ENCODE measurements at places on chromosomes 5 and 9.
A peak's percentile ranks its signal among the peaks of the same experiment; 100 is the strongest.

- DNase-seq: no peak
These were observed 91.5 kb downstream of the TLE4 start for GRCh38 chr9:79663300-79663699.

DNA sequence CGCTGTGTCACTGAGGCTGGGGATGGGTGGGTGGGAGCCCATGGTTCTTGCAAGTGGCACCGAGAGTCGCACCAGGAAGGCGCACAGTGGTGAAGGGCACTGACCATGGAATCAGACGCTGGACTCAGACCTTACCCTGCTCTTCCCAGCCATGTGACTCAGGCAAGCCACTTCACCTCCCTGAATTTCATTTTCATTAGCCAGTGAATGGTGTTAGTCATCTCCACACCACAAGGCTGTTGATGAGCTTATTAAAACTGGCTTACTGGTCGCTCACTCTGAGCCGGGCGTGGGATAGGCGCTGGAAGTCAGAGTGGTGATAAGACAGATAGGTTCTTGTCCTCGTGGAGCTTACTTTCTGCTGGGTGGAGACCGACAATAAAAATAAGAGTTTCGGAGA lies 25.1 kb downstream of the FGF18 start:
- DNase-seq: no peak

DNA sequence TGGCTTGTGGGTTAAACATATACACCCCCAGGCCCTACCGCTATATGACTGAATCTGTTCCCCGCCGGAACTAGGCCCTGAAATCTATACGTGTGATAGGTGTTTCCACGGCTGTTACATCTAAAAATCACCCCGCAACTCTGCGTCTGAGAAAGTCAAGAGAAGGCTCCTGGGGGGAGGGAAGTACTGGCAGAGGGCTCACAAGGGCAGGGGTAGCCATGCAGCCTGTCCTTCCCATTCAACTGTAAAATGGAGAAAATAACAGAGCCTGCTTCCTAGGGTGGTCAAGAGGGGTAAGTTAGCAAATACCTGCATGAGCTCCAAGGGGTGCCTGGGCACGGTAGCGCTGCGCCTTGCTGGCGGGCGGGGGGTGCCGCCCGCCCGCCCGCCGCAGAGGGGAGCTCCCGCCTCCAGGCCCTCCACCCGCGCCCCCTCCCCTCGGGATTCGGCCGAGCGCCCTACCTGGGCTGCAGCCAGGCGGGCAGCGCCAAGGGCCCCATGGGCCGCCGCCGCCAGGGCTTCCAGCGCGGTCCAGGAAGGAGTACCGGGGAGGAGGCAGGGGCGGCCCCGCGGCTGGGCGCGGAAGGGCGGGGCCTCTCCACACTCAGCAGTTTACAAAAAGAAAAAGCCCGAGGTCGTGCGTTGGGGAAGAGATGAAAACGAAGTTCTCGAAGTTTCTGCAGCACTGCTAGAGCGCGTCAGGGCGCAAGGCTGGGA lies at the start of gene HACD4:
HACD4 (minus strand) TSS at position 550 of the 717 bp plus-strand sequence; CDS start at position 500, 50 bp downstream.
- peak; percentile 87 for DNase-seq

GRCh38 chr9:129146441-129146941 lies 31.6 kb downstream of the IER5L start:
- DNase-seq: no peak

DNA sequence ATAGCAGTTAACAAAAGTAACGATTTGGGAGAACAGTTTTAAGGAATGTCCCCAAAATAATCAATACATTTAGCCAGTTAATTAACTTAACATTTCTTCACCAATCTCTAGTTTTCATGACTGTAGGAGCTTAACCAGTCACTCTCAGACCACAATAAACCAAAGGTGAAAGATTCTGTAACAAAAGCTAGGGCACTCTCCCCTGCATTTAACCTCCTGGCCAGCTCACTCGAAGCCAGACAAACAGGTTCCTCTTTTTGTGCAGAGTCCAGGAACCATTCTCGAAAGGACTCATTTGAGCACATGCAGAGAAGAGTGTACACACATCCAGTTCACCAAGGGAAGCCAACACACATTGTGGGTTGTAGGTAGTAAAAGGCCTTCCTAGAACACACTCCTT lies 6.5 kb downstream of the IL7R start:
- no peak for DNase-seq

DNA sequence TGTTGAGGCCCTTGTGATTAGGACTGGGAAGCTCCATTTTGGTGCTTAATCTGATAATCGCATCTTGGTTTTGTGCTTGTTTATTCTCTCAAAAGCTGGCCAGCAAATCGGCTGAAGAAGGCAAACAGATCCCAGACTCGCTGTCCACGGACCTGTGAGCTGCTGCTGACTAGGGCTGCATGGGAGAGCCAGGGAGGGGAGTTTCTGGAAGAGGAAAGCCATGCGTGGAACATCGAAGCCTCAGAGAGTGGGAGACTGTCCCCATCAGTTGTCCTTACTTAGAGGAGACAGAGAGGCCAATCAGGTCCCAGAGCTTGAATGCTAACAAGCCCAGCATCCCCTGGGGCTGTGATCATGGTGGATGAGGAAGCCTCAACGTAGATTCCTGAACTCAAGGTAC lies 23.0 kb upstream of the FOXI1 start:
- no peak for DNase-seq

DNA sequence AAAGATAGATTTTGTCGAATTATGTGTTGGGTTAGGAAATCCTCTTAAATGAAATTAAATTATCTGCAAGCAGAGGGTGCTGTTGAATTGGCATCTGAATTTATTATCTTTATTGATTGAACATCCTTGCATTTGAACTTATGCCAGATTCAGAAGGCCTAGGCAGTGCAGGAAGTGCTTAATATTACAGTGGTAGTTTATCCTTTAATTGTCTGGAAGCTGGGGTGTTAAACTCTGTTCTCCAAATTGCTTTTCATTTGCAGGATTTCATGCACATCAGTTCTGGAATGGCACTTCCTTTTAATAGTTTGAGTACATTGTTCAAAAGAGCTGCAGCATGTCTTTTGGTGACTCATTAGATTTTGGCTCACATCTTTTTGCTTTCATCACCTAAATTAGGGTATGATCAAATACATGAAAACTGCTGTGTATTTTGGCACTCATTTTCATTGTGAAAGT lies 186.3 kb downstream of the KDM4C start:
- no peak for DNase-seq

DNA sequence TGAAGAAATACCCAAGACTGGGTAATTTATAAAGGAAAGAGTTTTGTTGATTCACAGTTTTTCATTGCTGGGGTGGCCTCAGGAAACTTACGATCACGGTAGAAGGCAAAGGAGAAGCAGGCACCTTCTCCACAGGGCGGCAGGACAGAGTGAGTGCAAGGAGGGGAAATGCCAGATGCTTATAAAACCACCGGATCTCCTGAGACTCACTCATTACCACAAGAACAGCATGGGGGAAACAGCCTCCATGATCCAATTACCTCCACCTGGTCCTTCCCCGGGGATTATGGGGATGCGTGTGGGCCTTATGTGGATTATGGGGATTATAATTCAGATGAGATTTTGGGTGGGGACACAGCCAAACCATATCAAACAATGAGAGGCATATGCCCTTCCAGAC lies 18.5 kb upstream of the RORB start:
- no peak for DNase-seq

GRCh38 chr5:160390787-160391696 lies 8.8 kb downstream of the FAM200C start:
- no peak for DNase-seq

GRCh38 chr9:138114501-138115245 lies 237.1 kb downstream of the CACNA1B start:
- no peak for DNase-seq

GRCh38 chr5:78841767-78842166 lies 143.3 kb downstream of the ARSB start:
- DNase-seq: no peak

GRCh38 chr9:117679416-117679815 lies 24.8 kb upstream of the TLR4 start:
- DNase-seq: no peak

GRCh38 chr5:159240301-159240870 lies 22.7 kb upstream of the UBLCP1 start:
- no peak for DNase-seq

DNA sequence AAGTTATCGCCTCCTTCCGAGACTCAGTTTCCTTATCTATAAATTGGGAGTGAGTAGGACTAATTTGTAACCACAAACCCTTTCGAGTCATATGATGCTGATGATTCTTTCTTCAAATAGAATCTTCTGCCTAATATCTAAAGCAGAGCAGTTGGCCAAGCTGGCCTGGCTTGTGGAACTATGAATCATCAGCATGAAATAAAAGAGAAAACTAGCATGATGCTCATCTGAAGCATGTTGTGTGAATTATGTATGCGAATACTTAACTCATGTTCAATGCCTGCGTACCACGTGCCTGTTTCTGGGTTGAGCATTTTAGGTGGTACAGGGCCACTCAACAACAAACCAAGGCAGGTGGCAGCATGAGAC lies 15.0 kb upstream of the ORM1 start:
- no peak for DNase-seq

DNA sequence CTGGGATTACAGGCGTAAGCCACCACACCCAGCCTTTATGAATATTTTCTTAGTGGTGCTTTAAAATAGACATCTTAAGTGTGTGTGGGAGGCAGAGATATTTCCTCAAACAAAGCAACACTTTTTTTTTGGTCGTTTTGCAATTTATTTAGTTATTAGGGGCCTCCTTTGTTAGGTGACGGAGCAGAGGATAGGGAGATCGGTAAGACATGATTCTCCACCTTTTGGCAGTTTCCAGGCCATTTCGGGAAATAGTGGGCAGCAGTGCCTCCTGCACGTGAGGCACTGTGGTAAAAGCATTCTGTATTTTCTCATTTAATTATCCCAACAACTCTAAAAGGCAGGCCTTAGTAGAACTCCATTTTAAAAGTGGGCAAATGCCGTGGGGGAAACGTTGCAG lies 1.9 kb downstream of the OCLN start:
- no peak for DNase-seq

DNA sequence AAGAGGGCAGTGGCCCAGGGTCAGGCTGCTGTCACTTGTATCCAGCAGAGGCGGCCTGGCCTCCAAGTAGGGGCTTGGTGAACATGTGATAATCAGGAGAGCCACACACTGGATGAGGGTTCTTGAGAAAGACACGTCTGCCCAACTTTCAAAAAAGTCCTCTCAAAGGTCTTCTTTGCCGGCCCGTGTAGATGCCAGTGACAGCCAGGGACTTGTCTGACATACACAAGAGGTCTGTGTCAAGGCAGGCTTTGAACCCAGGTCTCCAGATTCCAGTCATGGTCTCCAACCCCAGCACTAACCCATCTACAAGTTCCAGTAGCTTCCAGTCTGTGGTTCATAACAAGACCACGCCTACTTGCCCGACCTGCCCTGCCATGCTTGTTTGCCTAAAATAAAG lies 7.9 kb upstream of the AMBP start:
- no peak for DNase-seq

DNA sequence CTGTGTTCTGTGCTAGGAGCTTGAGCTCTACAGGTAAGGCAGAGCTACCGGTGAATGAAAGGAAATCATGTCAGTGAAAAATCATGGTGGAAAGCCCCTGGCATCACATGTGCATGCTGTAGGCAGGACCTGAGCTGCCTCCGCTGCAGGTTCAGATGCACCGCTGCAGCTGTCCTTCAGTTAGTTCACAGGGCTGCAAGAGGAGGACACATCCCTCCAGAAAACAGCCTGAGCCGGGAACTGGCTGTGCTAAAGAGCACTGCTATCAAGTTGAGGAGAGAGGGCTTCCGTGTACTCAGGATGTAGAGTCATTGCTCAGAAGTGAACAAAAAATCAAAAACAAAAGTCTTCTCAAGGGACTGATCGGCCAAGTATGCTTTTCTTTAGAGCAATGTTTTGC lies 138.6 kb downstream of the ERCC6L2 start:
- no peak for DNase-seq

DNA sequence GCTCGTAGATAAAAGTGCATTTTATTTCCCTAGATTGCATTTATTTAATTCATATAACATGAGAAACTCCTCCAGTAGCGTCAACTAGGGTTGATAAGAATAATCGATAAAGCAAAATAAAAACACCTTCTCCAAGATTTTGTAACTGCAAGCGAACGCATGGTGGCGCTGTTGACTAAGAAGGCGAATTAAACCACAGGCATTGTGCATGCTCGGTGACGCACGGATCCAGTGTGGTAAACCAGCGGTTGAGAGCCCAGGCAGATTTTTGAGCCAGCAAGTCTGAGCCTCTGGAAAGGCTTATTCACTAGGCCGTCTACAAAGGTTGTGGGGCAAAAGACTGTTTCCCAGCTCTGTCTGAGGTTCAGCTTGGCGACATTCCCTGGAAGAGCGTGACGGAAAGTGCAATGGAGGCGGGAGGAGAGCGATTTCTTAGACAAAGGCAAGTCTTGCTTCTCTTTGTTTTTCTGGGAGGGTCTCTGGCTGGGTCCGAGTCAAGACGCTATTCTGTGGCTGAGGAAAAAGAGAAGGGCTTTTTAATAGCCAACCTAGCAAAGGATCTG lies at the start of gene PCDHB3:
PCDHB3 (plus strand) TSS at position 231 of the 563 bp plus-strand sequence; CDS start at position 408, 177 bp downstream.
- DNase-seq: peak; percentile 23

- DNase-seq: no peak
These were observed 793.1 kb downstream of the CDH9 start for GRCh38 chr5:26245321-26245720.

GRCh38 chr9:125845271-125845808 lies 98.2 kb downstream of the PBX3 start:
- DNase-seq: no peak
